IPS-NIHi11 (cell line): ENCODE measurements at places on chromosomes 7 and 10.
A peak's percentile ranks its signal among the peaks of the same experiment; 100 is the strongest.

DNA sequence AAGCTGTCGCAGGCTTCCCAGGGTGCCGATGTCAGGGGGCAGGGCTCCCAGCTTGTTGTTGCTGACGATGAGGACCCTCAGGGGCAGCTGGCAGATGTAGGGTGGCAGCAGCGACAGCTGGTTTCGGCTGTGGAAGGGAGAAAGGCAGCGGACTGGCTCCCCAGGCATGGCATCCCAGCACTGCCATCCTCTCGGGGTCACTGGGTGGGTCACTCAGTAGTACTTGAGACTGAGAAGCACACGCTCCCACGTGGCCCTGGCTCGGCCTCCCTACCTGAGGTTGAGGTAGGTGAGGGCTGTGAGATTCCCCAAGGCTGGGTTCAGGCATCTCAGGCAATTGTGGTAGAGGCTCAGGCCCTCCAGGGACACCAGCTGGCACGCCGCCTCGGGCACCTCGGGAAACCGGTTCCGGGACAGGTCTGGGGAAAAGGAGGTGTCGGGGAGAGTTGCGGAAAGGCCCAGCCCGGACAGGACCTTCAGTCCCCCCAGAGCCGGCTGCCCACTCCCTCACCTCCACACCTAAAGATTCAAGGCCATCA, 3.8 kb downstream of the LRCH4 start:
- no peak for DNase-seq

DNA sequence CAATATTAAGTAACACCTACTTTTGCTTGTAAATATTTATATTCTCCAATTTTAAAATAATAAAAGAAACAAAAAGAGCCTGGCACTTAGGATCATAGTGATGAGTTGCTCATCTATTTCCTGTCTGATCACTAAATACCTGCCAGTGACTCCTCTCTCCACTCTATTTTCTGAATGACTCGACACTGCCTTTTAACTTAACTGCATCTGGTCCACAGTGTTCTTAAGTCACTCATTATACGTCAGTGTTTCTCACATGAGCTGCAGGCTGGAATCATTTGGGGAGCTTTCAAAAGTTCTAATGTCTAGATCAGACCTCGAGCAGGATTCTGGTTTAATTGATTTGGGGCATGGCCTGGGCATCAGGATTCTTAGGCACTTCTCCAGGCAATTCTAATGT, 78.0 kb upstream of the AGBL3 start:
- DNase-seq = no peak

DNA sequence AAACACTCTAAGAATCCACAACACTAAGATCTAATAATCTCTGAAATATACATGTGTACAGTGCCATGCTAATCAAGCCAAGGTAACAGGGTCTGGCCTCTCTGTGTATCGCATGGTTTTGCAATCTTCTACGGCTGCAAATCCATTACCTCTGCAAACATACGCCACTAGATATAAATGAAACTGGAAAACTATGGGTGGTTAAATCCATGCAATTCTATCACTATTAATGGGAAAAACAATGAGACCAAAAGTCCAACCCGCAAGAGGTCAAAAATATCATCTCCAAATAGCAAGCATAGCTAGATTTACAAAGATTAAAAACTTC, 23.0 kb downstream of the SGCE start:
- no peak for DNase-seq

- no peak for DNase-seq
Measured at GRCh38 chr10:86251426-86251825, 115.2 kb downstream of the GRID1 start.

DNA sequence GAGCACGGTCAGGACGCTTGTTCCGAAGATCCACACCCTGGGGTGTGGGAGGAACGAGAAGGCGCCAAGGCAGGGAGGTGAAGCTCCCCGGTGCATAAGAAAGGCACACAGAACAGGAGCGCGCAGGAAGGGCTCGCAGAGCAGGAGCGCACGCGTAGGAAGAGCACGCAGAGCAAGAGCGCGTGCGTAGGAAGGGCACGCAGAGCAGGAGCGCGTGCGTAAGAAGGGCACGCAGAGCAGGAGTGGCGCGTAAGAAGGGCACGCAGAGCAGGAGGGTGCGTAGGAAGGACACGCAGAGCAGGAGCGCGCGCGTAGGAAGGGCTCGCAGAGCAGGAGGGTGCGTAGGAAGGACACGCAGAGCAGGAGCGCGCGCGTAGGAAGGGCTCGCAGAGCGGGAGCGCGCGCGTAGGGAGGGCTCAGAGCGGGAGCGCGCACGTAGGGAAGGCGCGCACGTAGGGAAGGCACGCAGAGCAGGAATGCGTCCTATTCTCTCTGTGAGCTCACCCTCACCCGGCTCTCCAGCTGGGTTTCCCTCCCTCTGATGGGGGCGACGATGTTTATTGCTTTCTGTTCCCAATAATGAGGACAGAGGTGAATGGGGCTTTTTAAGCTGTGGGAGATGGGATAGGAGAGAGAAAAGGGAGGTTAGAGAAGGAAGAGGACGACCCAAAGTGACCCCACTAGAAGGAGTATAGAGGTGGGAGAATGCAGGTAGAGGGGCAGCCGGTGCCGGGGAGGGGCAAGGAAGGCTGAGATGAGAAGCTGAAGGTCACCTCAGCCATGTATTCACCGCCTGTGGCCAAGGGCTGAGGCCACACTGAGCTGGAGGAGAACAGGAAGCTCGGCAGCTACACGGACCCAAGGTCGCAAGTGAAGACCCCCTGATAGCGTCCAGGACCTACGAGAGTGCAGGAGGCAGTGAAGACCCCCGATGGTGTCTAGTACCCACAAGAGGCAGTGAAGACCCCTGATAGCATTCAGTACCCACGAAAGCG, 423.2 kb downstream of the PTPRN2 start:
- no peak for DNase-seq

- peak; percentile 44 for DNase-seq
Measured at GRCh38 chr10:121595806-121596688, 2.2 kb downstream of the FGFR2 start.
